ENCODE measurements at places on chromosomes 2 and 18.

- no peak for DNase-seq
These were observed 654.1 kb upstream of the SYT4 start for GRCh38 chr18:43931439-43931838.

- DNase-seq, result no peak
These were observed 4.3 kb downstream of the MCEE start for GRCh38 chr2:71125506-71126294.

DNA sequence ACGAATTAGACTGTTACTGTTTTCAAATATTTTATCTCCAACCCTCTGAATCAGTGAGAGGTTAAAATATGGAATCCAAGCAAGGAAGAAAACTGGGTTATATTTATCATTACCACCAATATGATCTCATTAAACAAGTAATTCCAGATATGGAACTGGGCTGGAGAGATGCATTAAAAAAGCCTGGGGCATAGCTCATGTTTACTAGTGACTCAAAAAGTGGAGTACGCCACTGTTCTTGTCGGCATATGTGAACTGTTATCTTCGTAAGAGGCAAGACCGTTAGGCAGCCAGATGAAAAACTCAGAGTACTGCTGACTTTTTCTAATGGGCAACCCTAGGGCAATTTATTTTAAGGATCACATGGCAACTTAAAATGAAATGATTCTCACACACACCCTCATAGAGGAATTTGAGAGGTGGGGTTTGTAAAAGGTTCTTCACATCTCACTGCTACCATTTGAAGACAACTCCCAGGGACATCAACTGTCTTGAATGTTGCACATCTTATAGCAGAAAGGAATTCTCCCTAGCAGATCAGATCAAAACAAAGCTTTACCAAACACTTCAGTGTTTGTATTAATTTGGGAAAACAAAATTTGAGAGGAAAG, 105.2 kb upstream of the TFCP2L1 start:
- DNase-seq, result no peak

DNA sequence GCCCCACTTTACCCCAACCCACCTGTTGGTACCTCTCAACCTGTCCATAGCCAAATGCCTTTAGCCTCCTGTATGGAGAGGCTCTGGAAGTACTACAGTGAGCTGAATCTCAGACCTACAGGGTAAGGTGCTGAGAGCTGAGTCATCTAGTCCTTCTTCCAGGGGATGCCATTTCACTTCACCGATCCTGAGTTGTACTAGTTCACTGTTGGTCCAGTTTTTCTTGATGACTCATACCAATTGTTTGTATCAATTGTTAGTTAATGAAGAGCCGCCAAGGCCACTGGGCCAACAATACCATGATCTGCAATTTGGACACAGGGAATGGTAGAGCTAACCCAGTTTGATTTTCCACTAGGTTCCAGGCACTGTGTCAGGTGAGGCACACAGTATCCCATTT, 257.0 kb downstream of the CLIP4 start:
- no peak for DNase-seq

- no peak for DNase-seq
These were observed 203.9 kb upstream of the TANK start for GRCh38 chr2:160956243-160956802.

GRCh38 chr2:11867926-11868325, 121.5 kb downstream of the LPIN1 start:
- DNase-seq, result no peak

DNA sequence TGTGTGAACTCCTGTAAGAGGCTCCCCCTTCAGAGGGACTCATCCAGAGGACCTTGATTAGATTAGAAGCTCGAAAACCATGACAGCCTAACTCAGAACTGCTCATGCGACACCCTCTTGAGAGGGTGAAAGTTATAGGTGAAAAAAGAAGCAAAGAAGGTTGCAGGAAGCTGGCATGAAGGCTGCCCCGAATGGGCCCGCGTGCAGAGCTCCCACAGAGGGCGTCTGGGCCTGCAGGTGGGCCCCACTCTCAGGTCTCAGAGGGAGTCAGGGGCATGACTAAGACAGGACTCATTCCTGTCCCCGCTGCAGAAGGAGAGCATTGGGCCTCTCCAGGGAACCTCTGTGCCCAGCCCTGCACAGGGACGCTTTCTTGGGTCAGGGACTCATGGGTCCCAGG, 235.4 kb downstream of the EIPR1 start:
- DNase-seq, result no peak

DNA sequence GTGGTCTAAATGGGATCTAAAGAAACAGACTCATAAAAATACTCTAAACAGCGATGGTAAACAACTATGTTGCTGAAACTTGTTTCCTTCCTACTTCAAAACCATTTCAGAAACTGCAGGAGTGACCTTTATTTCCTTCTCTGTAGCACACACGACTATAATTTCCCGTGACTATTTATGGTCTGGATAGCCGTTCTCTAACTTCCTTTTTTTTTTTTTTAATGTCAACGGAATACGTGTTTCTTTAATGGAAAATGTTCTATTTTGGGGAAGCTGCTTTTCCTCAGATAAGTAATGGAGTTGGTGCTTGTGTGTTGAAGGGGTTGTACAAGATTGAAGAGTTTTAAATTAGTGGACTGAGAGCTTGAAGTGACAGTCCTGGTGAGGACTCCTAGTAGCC, 224.1 kb downstream of the PHLPP1 start:
- DNase-seq, result no peak

- DNase-seq, result no peak
These were observed 3.6 kb downstream of the KIDINS220 start for GRCh38 chr2:8833853-8834252.

DNA sequence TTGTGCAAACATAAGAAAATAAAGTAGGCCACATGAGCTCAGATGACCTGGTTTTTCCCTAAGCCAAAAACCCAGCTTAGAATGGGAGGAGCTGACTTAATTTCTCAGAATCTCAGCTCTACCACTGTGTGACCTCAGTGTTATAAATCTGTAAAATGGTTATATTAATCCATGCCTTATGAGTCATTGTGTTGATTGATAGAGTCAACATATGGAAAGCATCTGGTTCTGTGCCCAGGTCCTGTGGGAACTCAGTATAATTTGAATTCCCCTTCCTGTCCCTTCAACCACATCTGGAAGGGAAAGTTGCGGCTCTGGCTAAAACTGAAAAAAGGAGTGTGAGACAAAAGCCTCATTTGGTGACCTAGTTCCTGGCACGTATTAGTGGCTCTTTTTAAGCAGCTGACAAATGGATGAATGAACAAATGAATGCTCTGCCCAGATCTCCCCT, 25.7 kb downstream of the TMEM177 start:
- no peak for DNase-seq

DNA sequence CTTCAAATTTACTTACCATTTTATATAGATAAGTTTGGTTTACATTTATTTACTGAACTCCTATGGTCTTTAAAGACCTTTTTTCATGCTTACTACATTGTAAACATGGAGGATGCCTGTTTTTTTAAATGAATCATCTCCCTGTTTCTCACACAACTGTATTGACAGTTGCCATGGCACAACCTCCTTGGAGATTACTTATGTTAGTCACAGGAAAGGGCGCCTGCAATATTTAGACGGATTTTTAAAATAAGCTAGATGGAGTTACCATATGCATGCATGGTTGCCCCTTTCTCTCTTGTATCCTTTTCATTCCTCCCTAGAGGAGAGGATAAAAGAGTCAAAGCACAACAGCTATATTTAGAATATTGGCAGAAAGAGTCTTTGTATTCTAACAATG, 34.8 kb upstream of the CCDC102B start:
- no peak for DNase-seq

GRCh38 chr2:73652348-73652747, 10.1 kb upstream of the NAT8 start:
- DNase-seq, result no peak

DNA sequence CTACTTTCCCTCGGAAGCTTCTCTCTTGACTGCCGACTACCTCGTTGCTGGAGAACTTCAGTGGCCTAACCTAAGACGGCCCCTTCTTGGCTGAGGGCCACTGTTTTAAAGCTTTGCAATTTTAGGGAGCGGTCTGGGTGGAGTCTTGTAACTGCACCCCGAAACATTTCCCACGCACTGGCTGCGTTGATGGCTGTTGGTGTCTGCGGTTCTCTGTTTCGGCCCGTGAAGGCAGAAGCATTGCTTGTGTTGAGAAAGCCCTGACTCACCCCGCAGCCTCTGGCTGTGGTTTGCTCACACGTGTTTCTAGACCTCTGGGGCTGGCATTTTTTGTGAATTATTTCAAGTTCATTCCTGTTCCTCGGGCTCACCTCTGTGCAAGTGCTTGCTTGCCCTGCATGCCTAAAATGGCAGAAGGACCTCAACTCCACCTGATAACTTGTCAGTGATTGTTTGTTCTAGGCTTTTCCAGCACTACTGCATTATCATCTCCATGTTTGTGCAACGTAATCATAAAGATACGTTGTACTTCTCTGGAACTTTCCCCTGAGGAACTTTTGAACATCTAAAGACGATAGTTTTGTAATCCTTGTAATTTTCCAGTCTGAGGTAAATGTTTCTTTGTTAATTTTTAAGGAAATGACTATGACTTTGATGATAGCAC, 94.2 kb upstream of the DLX2 start:
- DNase-seq, result no peak

GRCh38 chr2:240326246-240326645, 109.2 kb upstream of the GPC1 start:
- no peak for DNase-seq

DNA sequence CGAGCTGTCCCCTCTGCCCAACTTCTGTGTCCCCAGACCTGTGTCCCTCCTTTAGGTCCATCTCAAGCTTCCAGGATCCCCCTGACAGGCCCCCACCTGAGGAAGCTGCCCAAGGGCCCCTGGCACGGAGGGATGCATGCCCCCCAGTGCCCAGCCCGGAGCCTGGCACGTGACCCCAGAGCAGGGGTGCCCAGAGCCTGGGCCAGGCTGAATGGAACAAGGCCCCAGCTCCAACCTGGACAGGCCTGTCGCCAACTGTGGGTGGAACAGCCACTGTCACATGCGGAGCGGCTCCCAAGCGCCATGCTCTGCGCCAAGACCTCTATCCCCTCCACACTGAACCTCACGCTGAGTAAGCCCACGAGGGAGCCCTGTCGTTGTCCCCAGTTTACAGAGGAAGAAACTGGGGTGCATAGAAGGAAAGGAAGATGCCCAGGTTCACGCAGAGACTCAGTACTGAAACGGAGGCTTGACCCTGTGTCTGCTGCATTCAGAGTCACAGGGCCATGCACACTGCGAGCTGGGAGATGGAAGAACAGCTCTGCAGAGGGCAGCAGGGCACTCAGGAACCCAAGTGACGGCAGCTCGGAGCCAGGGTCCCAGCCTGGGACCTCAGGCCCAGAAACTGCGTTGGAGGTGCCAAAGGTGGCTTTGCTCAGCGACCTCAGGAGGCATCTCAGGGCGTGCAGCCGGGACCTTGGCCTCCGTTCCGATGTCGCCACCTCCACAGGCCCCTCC, 5.5 kb upstream of the ECEL1 start:
- DNase-seq, result no peak

DNA sequence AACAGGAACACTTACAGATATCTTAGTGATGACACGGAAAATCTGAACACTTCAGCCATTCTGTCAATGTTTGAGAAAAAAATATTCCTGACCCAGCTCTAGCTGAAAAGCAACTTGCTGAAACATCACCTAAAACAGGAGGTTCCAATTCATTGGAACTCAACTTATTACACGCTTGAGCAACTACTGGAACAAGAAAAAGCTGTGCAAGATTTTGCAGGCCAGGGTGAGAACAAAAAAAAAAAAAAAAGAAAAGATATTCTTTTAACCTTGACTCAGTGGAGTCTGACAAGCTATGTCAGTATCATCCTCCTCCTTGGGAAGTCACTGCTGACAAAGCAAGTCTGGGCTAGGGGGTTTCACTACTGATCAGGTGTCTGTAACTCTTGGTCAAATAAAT, 351.0 kb downstream of the SS18 start:
- DNase-seq, result no peak

DNA sequence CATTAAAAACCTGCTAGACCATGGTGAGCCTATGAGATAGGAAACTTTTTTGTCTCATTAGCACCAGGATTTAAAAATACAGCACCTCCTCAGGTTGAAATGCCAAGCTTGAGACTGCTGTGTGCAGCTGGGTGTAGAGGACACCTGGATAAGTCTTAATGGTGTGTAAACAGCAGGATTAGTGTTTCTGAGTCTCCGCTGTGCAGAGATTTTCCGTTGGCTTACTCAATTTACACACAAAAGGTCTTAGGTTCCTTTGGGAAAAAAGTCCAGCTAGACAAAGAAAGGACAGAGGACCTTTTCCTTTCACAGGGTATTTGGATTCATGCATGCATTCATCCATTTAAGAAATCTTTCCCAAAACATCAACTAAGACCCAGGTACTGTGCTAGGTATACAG, 168.1 kb downstream of the NRXN1 start:
- no peak for DNase-seq

GRCh38 chr2:183416753-183417152, 292.5 kb downstream of the NUP35 start:
- no peak for DNase-seq

GRCh38 chr18:78884502-78884901, 95.1 kb upstream of the SALL3 start:
- DNase-seq, result no peak

DNA sequence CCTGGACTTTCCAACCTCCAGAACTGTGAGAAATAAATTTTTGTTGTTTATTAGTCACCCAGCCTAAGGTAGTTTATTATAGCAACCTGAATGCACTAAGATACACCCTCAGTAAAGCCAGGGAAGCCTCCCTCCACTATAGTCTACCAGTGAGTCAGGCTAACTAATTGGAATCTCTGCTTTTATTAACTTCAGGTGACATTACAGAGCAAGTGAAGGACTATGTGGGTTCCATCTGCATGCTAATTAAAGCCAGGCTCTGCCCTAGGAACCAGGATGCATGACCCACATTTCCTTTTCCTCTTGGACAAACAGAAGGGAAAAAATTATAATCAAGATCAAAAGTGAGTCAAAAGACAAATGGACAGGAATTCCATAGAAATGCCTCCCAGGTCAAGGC, 56.1 kb downstream of the ZC3H8 start:
- DNase-seq, result no peak

DNA sequence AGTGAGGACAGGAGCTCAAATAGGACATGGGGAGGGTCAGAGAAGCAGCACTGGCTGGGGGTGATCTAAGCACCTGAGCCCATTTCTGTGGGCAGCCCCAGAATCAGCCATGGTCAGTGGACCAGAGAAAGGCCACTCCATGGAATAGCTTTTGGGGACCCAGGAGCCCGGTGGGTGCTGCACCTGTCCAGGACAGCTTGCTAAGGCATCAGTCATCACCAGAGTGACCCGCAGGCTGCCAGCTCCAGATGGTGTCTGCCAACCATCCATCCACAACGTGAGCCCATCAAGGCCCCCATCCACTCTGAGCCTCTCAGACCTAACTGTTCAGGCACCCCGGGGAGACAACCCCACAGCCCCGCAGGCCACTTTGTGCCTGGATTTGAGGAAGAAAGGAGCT, 23.6 kb upstream of the COL6A3 start:
- DNase-seq, result no peak

All from activated gamma-delta T cell treated with Interleukin-2 at 50 U/mL for 16 hours (primary cell).